ENCODE measurements at places on chromosomes 4 and X.

- DNase-seq = no peak
Measured at GRCh38 chrX:40391662-40392061, 189.1 kb upstream of the ATP6AP2 start.

DNA sequence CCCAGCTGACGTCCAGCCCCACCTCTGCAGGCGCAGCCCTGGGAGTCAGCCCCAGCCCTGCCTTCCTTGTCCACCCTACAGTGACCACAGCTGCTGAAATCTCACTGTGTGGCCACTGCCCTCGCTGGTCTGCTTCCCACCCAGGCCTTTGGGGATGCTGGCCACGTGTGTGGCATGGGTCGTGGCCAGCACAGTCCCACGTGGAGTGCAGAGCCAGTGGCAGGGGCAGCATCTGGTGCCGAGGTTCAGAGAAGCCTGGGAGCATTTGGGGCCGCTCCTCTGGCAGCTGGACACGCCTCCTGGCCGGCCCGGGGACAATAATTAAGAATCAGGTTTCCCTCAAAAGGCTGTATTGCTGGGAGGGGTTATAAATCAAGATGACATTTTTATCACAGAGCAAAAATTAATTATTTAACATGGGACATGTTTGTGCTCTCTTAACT lies 92.1 kb downstream of the HMX1 start:
- no peak for DNase-seq

- DNase-seq = no peak
Measured at GRCh38 chrX:119374736-119375135, 24.4 kb upstream of the SLC25A43 start.

- DNase-seq = no peak
Measured at GRCh38 chr4:56434599-56435139, 746 bp downstream of the PPAT start.

- DNase-seq = no peak
Measured at GRCh38 chr4:30718021-30718542, 2.1 kb upstream of the PCDH7 start.

DNA sequence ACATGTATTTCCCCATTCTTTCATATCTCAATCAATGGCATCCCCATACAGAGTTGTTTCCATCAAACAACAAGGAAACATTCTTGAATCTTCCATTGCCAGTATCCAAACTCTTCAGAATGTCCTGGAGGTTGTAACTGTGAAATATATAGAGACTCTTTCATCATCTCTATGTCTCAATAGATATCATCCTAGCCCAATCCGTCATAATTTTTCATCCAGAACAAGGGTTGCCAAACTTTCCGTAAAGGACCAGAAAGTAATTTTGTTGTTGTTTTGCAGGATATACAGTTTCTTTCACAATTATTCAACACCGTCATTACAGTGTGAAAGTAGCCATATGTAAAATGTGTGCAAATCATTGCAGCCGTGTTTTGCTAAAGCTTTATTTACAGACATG lies 15.2 kb upstream of the CXCL6 start:
- no peak for DNase-seq

- DNase-seq = no peak
Measured at GRCh38 chr4:73860181-73860580, 7.1 kb downstream of the PF4V1 start.

- DNase-seq = no peak
Measured at GRCh38 chr4:138716559-138717335, 298.8 kb upstream of the NOCT start.

DNA sequence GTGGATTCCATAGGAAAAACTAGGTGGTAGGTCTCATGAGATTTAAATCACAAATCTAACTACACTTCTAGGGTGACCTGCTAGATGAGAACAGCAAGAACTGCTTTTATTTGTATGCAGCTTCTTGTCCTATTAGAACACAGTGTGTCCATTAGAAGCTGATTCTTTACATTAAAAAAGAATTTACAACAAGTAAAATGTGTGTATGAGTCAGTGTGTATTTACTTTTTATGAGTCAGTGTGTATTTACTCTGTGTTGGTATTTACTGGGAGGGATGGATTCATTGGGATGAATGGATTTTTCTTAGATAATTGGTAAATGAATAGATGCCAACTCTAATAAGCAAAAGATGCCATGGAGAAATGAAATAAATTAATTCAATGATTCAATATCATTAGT lies 40.6 kb upstream of the XPNPEP2 start:
- DNase-seq = no peak

DNA sequence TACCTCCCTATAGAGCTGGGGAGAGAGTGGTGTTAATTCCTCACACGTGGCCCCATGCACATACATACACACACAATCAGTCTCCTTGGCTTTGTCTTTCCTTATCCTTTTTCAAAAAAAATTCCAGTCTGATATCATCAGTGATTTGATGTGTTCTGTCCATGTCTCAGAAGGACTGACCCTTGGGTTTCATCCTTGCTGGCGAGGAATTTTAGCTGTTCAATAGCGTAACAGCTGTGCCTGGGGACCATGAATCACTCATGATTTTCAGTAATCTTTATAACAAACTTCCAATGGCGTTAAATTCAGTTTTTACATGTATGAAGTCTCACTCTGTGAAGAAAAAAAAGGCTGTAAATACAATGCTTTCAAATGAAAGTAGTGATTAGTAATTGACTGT lies 204.6 kb downstream of the RBMX2 start:
- no peak for DNase-seq

DNA sequence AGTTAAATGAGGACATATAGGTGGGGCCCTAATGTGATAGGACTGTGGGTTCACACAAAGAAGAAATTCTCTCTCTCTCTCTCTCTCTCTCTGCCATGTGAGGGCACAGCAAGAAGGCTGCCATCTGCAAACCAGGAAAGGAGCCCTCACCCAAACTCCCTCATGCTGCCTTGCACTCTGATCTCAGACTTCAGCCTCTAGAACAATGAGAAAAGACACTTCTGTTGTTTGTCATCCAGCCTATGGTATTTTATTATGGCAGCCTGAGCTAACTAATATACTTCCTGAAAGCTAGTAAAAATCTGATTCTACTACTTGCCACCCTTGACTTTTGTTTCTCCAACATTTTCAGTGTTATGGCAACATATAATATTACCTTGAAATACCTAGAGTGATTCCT lies 425.9 kb downstream of the SPOCK3 start:
- DNase-seq = no peak

- no peak for DNase-seq
Measured at GRCh38 chrX:1442016-1442665, 10.6 kb downstream of the ASMTL start.

- no peak for DNase-seq
Measured at GRCh38 chrX:146887020-146887419, 72.5 kb upstream of the CXorf51A start.

- peak; percentile 58 for DNase-seq
Measured at GRCh38 chr4:109994415-109994827, 81.7 kb downstream of the EGF start.

GRCh38 chrX:107905366-107905765 lies 76.8 kb downstream of the TEX13B start:
- no peak for DNase-seq

DNA sequence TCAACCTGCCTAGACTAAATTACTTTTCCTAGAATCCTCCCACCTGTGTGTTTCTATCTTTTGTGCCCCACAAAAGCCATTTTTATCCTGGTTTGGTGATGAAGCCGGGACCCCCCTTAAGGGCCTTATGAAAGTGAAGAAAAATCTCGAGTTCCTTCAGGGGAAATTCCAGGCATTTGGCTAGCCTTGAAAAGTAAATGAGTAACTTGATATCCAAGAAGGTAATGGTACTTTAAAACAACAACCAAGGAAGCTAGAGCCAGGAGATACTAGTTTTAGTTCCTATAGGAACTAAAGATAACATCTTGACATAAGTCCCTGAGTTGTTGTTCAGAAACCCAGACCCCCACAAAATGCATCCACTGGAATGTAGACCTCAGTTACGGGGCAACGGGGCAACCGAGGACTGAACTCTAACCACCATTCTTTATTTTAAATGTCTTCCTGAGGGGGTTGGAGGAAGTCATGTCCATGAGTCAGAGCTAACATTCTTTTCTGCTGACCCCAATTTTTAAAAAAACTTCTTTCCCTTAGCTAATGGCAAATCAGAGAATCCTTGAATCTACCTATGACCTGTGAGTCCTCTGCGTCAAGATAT lies 73.9 kb downstream of the VCX3A start:
- no peak for DNase-seq

GRCh38 chrX:274904-275475 lies 6.2 kb upstream of the PLCXD1 start:
- peak; percentile 56 for DNase-seq

DNA sequence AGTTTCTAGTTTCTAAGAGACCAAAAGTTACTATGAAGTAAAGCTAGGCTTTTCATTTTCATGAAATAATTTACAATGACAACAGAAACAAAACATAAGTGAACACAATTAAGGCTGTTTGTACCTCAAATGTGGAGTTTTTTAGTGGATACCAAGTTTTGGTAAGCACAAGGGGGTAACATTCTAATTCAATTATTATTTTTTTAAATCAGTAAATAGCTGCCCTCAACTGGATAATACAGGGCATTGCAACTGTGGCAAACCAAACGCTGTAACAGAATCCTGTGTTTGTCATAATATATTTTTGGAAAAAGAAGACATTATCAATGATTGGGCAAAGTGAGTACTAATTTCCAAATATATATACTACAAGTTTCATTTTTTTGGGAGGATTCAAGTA lies 150.3 kb downstream of the FBXW7 start:
- DNase-seq = peak; percentile 21

- DNase-seq = peak; percentile 23
Measured at GRCh38 chrX:153953342-153953830, 8.9 kb upstream of the RENBP start.

DNA sequence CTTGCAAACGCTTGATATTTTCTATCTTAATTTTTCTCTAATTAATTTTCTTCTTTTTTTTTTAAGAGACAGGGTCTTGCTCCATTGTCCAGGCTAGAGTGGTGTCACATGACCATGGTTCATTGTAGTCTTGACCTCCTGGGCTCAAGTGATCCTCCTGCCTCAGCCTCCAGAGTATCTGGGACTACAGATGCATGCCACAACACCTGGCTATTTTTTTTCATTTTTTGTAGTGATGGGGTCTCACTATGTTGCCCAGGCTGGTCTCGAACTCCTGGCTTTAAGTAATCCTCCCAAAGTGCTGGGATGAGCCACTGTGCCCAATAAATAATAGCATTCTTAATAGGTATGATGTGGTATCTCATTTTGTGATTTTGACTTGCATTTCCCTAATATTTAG lies 18.2 kb downstream of the SHROOM3 start:
- no peak for DNase-seq

- no peak for DNase-seq
Measured at GRCh38 chr4:78168029-78168428, 110.9 kb downstream of the FRAS1 start.

GRCh38 chr4:164408831-164409230 lies 345.1 kb upstream of the SMIM31 start:
- no peak for DNase-seq

GRCh38 chrX:100743009-100743607 lies 11.2 kb upstream of the SYTL4 start:
- DNase-seq = no peak

DNA sequence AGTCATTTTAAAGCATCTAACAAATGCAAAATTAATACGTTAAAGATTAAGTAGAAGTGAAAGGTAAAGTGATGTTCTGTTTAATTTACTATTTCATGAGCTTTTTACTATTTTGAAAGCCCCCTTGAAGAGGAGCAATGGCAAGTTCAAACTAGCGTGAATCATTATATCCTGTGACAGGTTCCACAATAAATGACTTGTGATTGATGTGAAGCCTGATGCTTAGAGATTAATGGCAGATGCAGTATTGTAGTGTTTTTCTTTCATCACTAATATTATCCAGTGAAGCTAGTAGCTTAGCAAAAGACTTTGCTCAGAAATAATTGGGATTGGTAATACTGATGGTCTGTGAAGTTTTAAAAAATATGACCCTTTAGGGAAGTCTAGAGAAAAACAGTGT lies 57.3 kb downstream of the STOX2 start:
- no peak for DNase-seq

DNA sequence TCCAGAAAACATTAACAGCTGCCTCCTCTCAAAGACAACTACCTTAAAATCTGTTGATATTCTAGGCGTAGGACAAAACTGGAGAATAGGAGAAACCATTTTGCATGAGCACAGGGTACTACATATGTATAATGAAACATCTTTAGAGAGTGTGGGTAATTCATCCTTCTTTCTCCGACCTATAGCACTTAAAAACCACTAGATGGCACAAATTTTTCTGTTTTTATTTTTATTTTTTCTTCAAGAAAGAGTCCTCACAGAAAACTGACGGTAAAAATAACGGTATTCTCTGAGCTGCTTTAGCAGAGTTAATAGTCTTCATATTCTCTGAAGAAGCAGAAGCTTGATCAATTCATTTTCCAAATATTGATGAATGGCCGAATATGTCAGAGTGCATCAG lies 14.6 kb downstream of the SMIM31 start:
- no peak for DNase-seq

GRCh38 chr4:185222598-185222997 lies 13.2 kb downstream of the SNX25 start:
- no peak for DNase-seq

- no peak for DNase-seq
Measured at GRCh38 chr4:141658309-141658708, 21.9 kb downstream of the IL15 start.

DNA sequence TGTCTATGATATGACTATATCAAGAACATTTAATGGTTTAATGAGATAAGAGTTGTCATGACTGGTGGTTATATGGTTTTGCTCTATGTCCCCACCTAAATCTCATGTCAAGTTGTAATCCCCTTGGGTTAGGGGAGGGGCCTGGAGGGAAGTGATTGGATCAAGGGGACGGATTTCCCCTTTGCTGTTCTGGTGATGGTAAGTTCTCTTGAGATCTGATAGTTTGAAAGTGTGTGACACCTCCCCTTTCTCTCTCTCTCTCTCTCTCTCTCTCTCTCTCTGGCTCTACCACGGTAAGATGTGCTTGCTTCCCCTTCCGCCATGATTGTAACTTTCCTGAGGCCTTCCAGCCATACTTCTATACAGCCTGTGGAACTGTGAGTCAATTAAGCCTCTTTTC lies 803.4 kb downstream of the TRIML1 start:
- no peak for DNase-seq

DNA sequence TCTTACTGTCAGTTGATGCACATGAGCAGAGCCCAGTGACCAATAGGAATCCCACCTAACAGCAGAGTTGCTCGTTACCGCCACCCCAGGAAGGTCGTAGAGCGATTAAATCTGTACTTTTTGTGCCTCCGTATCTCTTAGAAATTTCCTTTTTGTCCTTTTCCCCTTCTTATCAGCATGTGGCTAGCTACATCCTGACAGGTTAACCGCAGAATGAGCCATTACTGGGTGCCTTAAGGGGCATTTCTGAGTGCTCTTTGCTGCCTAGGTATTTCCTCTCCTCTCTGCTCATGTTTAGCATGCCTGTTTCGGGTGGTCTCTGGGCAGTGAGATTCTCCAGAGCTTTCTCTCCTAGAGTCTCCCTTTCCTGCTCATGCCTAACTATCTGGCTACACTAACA lies 530.5 kb downstream of the FAM133A start:
- DNase-seq = no peak

- no peak for DNase-seq
Measured at GRCh38 chr4:110625576-110626257, 2.8 kb upstream of the PITX2 start.

Measured in inflammatory macrophage treated with lipopolysaccharide for 1 hour (primary cell).